ENCODE measurements at places on chromosomes 7 and 10.

GRCh38 chr7:108809356-108809755 lies 239.7 kb downstream of the DNAJB9 start:
- no peak for DNase-seq

DNA sequence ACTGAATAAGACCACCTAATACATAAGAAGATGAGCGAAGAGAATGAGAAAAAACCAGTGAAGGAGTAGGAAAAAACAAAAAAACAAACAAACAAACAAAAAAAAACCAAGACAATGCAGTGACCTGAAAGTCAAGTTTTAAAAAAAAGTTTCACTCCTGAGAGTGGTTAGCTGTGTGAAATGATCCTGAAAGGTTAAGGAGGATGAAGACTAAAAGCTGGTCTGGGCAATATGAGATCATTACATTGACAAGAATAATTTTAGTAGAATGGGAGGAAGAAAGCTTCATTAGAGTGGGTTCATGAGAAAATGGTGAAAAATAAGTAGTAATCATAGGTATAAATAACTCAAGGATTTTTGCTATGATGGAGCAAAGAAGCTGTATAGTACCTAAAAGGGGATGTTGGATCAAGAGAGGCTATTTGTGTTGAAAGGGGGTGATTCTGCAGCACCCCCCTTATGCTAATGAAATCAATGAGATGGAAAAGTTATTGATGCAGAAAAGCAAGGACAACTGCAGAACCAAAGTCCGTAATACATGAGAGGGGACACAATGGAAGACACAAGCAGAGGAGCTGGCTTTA lies 80.2 kb downstream of the KMT2C start:
- DNase-seq: no peak

GRCh38 chr7:12436896-12437535 lies 33.4 kb upstream of the VWDE start:
- DNase-seq: peak; percentile 83

DNA sequence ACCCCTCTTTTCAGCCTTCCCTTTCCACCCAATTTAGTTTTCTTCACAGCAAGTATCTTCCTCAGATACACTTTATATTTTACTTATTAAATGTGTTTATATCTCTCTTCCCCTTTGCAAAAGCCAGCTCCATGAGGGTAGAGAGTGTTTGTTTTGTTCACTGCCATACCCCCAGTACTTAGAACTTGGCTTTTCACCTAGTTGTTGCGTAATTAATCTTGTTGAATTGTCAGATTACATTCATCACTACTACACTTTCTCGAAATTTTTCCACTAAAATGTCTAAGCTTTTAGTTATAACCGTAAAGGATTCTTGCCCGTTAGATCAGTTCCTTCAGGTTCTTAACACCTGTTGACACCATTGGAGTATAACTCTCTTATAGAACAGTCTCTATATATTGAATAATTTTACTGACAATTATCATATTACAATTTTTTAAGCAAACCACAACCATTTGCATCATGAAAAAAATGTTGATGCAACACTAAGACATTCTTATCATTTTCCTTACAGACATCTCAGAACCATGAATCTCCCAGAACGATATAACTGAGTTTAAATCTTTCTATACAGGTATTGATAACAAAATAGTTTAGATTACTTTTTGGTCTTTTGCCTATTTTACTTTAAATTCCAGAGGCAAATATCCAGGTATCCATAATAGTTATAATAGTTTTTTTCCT lies 29.9 kb downstream of the VWDE start:
- DNase-seq: no peak

DNA sequence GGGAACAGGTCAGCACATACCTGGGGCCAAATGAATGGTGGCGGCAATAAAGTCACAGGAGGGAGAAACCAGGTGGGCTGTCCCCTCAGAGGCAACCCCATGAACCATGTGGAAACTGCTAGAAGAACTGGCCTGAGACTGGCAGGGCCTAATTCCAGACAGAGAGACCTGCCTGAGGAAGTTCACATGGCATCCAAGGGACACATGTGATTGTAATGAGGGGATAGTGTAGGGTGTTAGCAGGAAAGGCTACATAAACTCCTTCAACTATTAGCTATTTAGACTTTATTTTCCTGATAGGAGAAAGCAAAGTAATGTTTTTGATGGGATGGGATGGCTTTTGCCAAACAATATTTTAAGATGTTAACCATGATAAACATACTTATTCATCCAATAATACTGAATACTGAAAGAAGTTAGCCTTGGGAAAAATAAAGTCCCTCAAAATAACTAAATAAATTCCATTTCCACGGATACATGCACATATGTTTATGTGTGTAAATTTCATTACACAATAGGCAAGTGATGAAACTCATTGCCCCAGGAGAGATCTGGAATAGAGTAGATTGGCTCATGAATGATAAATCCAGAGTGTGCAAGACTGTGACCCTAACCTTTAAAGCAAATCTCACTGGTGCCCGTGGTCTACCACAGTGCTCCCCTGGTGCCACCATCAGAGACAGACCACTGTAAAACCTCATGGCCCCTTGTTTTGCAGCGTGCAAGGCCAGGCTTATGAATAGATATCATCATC lies 137.0 kb downstream of the NRF1 start:
- no peak for DNase-seq

Data from COR-L47 (cell line).